Cardiac septum (tissue), 1 donor: ENCODE measurements at places on chromosomes 16 and 17. TPM values are rescaled to one million over a fixed set of nuclear protein-coding genes. Genes with fewer than 3 reads are reported as not detected.

Gene GRIN2A
- 1.1 TPM for total RNA-seq

Gene LUC7L
- 30.9 TPM for total RNA-seq

Gene GPR139
- not detected for total RNA-seq

Gene CCL4
- 0.81 TPM for total RNA-seq

Gene PDILT
- not detected for total RNA-seq

Gene ADAD2
- total RNA-seq = 0.24 TPM

Gene CRISPLD2
- 16.3 TPM for total RNA-seq

Gene C17orf107
- total RNA-seq = 0.46 TPM

Gene NRN1L
- total RNA-seq = 2.1 TPM

Gene SRCIN1
- 6.2 TPM for total RNA-seq

Gene CFAP52
- not detected for total RNA-seq

Gene ITGAD
- total RNA-seq = not detected

Gene PLA2G10
- not detected for total RNA-seq

Gene PRSS53
- total RNA-seq = 0.59 TPM

Gene C1QTNF8
- not detected for total RNA-seq

Gene KRT10
- total RNA-seq = 45.2 TPM
